ENCODE measurements at places on chromosomes 11 and 22.

DNA sequence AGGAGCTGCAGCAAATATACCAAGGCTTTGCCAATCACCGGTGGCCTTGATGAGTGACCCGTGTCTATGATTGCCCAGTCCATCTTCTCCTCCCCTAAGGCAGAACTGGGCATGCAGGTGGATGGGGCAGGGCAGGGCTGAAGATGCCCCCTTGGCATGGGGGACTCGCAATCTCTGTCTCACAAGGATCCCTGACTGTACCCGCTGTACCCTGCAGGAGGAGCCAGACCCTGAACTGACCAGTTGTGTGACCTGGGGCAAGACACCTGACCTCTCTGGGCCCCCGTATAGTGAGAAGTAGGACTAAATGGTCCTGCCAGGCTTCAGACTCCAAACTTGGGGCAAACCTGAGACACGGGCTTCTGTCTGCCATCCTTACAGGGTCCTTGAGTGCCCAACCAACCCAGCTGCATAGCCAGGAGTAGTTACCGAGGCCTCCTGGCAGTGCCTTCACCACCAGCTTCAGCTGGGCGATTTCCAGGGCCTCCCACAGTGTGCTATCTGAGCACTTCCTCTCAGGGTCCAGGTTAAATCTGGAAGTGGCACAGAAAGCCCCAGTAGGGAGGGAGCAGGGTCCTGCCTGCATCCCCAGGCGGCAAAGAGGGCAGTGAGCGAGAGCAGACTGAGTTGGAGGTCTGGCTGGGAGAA, 6.4 kb upstream of the KCNJ11 start:
- DNase-seq = no peak

DNA sequence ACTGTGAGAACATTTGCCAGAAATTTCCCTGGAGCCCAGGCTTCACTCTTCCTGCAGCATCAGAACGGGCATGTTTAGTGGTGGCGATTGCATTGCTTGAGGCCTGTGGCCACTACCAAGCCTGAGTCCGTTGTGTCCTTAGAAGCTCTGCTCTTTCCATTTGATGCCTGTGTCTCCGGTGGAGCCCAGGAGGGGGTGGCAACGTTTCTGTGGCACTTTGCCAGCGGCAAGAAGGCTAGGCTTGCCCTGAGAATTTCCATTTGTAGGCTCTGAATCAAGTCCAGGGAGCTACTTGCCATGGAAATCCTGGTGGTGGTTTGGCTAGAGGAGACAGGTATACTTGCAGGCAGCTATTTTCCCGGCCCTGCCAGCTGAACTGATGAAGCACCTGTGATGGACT, 47.1 kb downstream of the ADAMTS8 start:
- no peak for DNase-seq

- DNase-seq = peak; percentile 62
Observed at GRCh38 chr11:126113515-126113957, 50.9 kb upstream of the CDON start.

DNA sequence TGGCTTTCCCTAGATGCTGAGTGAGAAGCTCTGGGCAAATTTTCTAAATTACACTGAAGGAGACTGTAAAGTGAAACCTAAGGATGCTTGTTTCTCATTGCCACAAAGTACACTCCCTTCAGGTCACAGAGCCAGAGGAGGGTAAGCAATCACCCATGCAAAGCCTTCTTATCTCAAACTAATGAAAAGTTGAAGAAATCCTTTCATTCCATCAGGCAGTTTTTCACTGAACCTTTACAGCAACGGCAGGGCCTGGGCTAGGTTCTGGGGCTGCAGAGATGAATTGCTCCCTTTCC, 106.2 kb downstream of the RASSF10 start:
- no peak for DNase-seq

GRCh38 chr22:44891791-44892190, 118.0 kb downstream of the PHF21B start:
- no peak for DNase-seq

DNA sequence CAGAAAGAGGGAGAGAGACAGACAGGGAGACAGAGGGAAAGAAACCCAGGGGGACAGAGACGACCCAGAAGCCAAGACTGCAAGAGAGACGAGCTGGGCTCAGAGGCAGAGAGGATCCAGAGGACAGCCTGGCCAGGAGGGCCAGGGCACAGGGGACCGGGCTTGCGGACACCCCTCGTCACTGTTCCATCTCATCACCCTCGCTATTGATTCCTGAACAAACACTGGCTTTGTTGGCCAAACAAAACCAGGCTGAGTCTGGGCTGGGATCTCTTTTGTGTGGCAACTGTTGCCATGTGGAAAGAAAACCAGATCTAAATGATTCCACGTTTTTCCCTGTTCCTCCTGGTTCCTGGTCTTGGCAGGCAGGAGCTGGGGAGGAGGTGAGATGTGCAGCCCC, 339.4 kb downstream of the MN1 start:
- DNase-seq = no peak

GRCh38 chr11:8360086-8360828, 96.6 kb upstream of the LMO1 start:
- DNase-seq = no peak

- no peak for DNase-seq
Observed at GRCh38 chr11:111411456-111411855, 32.4 kb upstream of the POU2AF1 start.

GRCh38 chr11:9664276-9665171, 647 bp downstream of the SWAP70 start:
- no peak for DNase-seq

DNA sequence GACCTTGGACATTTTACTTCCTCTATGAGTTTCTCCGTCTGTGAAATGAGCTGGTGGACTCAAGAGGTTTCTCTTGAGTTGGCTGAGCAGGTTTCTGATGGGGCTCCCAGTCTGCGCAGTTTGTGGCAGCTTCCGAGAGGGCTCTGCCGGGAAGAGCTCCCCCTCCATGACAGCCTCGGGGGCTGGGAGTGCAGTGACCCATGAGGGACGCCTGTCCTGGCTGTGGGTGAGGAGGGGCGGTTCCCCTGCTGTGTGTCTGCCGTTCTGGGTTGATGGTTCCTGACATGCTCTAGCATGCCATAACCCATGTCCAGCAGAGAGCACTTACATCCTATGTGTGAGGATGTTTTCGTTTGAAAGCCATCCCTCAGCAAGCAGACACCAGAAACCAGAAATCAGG, 14.8 kb downstream of the CSF2RB start:
- no peak for DNase-seq

DNA sequence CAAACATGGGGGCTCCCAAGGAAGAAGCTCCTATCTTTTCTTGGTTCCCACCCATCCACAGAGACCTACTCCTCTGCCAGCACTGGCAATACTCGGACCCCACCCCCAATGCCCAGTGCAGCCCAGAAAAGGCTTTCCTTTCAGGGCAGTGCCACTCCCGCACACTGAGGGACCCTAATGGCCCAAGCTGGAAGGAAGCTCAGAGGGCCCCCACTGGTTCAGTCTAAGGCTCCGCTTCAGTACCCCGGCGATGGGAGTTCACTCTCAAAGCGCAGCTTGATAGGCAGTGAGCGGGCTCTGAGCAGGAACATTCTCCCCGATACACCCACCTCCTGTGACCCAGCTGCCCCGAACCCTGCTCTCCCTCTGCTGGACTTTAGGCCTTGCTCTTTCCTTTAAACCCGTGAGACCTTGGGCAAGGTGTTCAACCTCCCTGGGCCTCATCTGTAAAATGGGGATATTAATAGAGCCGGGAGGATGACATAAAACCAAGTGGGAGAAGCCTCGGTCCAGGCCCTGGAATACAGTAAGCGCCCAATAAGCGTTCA, 48.4 kb downstream of the CHRDL2 start:
- no peak for DNase-seq

- DNase-seq = no peak
Observed at GRCh38 chr22:23259916-23260644, 79.8 kb downstream of the BCR start.

DNA sequence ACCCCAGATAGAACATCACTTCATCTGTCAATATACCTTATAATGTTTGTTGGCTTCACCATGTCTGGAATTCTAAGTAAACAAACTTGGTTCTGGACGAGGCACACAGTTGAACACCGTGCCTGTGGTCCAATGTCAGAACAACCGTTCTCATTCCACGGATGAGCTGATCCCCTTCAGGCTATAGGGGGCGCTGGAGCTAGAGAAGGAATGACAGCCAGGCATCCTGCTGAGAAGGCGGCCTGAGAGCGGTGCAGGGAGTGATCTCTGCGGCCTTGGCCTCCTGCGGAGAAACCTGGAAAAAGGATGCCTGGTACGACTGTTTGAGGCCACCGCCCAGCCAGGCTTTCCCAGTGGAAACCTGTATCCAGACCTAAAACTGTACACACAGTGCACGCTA, 48.7 kb downstream of the FDX1 start:
- no peak for DNase-seq

DNA sequence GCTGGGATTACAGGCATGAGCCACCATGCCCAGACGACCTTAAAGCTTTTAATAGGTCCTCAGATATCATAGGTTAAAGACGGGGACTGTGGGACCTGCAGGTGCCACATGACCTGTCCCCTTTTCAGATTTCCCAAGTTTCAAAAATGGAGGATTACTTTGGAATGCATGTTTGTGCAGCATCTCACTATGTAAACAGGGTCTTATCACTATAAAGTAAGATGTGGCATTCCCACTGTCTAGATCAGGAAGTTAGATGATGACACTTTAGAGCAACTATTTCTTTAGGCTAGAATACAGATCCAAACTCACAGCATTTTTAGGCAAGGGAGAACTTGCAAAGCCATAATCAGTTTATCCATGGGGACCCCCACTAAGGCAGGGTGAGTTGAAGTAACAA, 92.8 kb downstream of the USP35 start:
- no peak for DNase-seq

DNA sequence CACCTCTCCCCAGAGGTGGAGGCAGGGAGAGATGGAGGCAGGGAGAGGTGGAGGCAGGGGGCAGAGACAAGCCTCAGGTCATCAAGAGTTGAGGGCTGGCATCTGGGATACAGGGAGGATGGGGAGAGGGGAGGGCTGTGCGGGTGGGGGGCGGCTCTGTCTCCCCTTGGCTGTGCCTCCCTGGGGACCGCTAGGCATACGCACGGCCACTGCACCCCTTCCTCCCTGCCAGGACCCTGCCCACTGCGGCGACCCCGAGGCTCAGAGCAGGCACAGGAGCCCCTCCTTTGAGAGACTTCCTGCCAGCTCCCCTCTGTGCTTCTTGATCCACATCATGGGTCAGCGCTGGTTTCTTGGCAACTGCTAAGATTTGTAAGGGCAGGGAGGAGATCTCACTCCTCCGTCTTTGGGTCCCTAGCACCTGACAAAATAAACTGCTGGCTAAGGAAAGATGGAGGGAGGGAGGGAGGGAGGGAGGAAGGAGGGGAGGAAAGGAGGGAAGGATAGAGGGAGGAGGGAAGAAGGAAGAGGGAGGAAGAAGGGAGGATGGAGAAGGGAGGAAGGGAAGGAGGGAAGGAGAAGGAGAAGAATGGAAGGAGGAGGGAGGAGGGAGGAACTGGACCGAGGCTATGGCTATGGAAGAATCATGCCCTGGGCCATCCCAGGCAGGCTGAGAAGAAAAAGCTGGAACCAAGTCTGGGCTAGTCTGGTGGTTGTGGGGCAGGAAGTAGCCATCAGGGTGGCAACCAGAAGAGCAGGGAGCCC, 18.5 kb downstream of the PRR33 start:
- no peak for DNase-seq

GRCh38 chr22:36419912-36420882, 32.4 kb upstream of the MYH9 start:
- DNase-seq = no peak

DNA sequence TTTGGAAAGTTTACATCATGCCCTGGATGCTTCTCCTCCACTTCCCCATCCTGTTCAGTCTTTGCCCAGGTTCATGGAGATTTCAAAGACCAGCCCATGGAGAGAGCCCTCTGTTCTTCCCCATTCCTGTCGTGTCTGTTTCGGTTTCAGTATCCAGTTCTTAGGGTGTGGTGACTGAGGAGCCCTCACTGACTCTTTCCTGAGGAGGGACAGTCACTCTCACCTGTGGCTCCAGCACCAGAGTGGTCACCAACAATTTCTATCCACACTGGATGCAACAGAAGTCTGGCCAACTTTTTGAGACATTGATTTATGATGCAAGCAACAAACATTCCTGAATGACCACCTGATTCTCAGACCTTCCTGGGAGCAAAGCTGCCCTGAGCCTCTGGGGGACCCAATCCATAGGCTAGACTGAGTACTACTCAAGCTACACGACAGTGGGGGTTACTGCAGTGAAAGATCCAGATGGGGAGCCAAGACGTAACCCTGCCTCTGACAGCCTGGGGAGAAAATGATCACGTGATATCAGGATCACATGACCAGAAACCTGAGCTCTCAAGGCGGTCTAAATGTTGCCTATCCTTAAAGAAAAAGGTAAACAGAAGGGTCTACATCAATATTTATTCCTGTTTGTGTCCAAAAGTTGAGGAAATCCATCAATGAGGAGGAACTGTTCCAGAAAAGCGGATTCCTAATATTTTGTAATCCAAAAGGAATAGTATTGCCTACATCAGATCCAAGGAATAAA, 76.2 kb upstream of the VPREB1 start:
- DNase-seq = peak; percentile 66

DNA sequence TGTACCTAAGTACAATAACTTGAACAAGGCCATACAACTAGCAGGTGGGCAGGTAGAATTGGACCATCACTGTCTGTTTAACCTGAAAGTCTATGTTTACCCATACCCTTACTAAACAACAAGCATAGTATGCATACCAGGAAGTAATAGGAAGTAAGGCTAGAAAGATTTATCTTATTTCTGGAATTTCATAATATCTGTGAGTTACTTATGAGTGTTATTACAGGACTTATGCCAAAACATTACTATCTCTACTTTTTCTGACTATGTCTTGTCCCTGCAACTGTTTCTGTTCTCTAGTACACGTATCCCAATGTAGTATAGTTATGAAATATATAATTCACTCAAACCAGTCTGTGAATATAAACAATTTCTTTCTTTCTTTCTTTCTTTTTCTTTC, 1400.8 kb upstream of the TENM4 start:
- DNase-seq = no peak
